ENCODE measurements at places on chromosomes 6 and 20. TPM values are rescaled to one million over a fixed set of nuclear protein-coding genes. Genes with fewer than 3 reads are reported as not detected.

Gene PHACTR1
- 0.92 TPM for total RNA-seq

DNA sequence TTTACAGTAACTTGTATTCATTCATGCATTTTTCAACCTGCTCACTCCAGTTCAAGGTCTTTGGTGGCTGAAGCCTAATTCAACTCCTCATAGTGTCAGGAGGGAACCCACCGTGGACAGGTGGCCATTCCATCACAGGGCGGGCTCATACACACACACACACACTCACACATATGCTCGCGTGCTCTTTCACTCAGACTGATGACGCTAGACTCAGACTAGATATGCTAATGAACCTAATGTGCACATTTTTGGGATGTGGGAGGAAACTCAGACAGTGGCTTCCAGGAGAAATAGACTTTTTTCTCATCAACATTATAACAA is 56.7 kb downstream of the TRIM27 start:
- H3K27ac ChIP-seq = no peak overlapping the region
- peak overlapping the region; percentile 59 for H3K4me3 ChIP-seq
- H3K4me1 ChIP-seq = peaks cover 18% of the 10 kb centered on the region
- no peaks in the 10 kb centered on the region for H3K36me3 ChIP-seq

DNA sequence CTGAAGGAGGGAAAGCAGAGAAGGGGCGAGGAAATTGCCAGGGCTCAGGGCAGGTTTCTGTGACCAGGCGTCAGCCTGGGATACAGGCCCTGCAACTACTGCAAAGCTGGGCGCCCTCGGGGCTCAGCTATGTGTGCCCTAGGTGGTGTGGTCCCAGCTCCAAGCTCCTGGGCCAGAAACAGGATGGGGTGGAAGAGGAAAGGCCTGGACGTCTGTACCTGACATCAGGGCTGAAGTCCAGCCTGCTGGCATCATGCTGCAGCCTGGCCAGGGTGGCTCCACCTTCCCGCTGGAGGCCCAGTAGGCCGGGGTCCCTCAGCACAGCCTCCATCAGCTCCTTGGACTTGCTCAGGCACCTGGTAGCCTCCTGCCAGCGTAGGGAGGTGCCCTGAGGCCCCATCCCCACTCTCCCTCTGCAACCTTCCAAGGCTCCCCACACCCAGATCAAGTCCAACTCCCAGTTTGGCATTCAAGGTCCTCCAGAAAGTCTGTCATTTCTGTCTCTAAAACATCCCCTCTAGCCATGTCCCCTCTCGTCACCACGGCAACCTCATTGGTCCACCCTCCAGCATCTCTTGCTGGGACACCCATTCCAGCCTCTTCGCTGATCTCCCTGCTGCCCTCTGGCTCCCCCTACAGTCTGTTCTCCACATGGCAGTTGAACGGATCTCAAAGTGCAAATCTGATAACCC is 38.2 kb downstream of the KIAA1755 start:
- no peaks in the 10 kb centered on the region for H3K27me3 ChIP-seq
- H3K4me3 ChIP-seq = no peak overlapping the region
- H3K27ac ChIP-seq = no peak overlapping the region
- no peaks in the 10 kb centered on the region for H3K36me3 ChIP-seq

DNA sequence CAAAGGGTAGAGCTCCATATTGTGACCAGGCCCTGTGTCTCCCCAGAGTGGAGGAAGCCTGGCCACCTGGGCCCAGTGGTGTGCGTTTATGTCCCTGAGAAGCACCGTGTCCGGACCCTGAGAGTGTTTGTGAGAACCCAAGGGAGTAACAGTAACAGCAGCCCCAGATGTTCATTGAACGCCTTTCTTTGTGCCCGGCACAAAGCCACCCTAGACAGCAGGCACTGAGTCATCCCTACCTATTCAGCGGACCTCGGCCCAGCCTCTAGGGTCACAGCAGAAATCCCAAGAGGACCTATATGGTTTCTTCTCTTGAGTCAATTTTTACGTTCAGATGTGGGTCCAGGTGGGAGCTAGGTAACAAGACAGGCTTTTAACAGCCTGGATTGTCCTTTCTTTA is 24.5 kb downstream of the BCAS4 start:
- DNase-seq = no peak
- H3K27me3 ChIP-seq = no peaks in the 10 kb centered on the region
- no peak overlapping the region for H3K4me3 ChIP-seq
- peaks cover 4% of the 10 kb centered on the region for H3K4me1 ChIP-seq
- H3K27ac ChIP-seq = no peak overlapping the region
- no peaks in the 10 kb centered on the region for H3K36me3 ChIP-seq

DNA sequence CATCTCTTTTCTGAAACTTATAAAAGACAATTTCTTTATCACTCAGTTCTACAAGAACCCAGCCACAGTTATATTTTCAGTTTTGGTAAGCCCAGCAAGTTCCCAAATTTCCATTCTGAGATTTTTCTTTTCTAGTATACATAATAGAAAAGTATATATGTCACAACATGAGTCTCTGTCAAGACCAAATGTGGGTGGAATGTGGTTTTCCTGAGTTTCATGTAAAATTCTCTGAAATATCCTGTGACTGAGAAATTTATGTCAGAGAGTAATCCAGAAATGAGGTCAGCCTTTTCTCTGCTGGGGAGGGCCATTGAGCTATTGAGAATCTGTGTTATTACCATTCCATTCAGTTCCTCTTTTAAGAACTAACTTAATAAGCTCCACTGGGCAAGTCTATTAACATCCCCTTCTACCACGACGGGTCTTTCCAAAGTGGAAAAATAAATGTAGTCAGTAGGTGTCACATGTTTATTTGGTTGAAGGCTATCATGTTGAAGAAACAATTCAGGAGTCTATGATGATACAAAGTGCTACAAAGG is 100.7 kb upstream of the HMGN3 start:
- no peaks in the 10 kb centered on the region for H3K27me3 ChIP-seq
- no peak overlapping the region for H3K27ac ChIP-seq
- no peaks in the 10 kb centered on the region for H3K36me3 ChIP-seq
- DNase-seq = no peak

DNA sequence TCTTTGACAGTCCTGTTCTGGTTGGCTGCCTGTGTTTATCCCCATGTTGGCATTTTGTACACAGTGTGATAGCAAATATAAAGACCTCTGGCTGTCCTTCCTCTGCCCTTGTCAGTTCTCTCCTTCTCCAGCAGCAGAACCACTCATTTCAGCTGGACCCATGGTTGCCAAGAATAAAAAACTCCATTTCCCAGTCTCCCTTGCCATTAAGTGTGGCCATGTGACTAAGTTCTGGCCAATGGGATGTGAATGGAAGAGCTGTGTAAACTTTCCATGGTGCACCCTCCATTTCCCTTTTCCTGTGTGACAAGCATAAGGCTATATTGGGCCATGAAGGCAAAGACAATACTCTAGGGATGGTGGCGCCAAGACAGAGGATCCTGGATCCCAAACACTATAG is 78.4 kb upstream of the TBC1D7 start:
- no peak overlapping the region for H3K4me3 ChIP-seq
- H3K27ac ChIP-seq = peak overlapping the region; percentile 69
- no peak for DNase-seq
- H3K4me1 ChIP-seq = peaks cover 46% of the 10 kb centered on the region
- H3K27me3 ChIP-seq = no peaks in the 10 kb centered on the region
- no peaks in the 10 kb centered on the region for H3K36me3 ChIP-seq

DNA sequence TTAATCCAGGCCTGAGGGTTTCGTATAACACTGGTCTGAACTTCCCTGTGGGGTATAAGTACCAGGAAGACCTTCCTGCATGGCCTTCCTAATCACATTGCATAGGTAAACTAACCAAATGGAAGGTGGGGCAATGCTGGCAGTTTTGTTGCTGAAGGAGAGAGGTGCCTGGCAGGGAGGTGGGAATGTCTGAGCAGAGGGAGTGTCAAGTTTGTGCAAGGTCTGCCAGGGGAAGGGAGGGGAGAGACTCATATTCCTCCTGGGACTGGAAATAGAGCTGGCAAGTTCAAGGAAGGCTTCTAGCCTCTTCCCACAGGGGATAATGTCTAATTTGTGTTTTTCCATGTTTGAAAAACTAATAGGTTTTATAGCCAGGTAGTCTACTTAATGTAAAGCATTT is 70.6 kb downstream of the HDDC2 start:
- H3K27me3 ChIP-seq = no peaks in the 10 kb centered on the region
- DNase-seq = no peak
- no peaks in the 10 kb centered on the region for H3K4me1 ChIP-seq
- H3K4me3 ChIP-seq = no peak overlapping the region
- no peak overlapping the region for H3K27ac ChIP-seq
- no peaks in the 10 kb centered on the region for H3K36me3 ChIP-seq

GRCh38 chr20:4637081-4637797 is 84.5 kb upstream of the PRND start:
- H3K27me3 ChIP-seq = peaks cover 2% of the 10 kb centered on the region
- no peaks in the 10 kb centered on the region for H3K36me3 ChIP-seq
- DNase-seq = no peak
- H3K27ac ChIP-seq = no peak overlapping the region
- no peak overlapping the region for H3K4me3 ChIP-seq
- no peaks in the 10 kb centered on the region for H3K4me1 ChIP-seq

GRCh38 chr6:56906752-56907151 is 48.2 kb upstream of the BEND6 start:
- H3K27me3 ChIP-seq = no peaks in the 10 kb centered on the region
- no peak overlapping the region for H3K4me3 ChIP-seq
- no peak overlapping the region for H3K27ac ChIP-seq
- no peaks in the 10 kb centered on the region for H3K36me3 ChIP-seq
- no peak for DNase-seq
